ENCODE measurements at places on chromosomes 7 and 10.

DNA sequence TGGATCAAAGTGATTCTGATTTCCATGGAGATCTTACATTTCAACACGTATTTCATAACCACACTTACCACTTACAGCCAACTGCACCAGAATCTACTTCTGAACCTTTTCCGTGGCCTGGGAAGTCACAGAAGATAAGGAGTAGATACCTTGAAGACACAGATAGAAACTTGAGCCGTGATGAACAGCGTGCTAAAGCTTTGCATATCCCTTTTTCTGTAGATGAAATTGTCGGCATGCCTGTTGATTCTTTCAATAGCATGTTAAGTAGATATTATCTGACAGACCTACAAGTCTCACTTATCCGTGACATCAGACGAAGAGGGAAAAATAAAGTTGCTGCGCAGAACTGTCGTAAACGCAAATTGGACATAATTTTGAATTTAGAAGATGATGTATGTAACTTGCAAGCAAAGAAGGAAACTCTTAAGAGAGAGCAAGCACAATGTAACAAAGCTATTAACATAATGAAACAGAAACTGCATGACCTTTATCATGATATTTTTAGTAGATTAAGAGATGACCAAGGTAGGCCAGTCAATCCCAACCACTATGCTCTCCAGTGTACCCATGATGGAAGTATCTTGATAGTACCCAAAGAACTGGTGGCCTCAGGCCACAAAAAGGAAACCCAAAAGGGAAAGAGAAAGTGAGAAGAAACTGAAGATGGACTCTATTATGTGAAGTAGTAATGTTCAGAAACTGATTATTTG lies 15.3 kb downstream of the HNRNPA2B1 start:
- DNase-seq, result no peak

DNA sequence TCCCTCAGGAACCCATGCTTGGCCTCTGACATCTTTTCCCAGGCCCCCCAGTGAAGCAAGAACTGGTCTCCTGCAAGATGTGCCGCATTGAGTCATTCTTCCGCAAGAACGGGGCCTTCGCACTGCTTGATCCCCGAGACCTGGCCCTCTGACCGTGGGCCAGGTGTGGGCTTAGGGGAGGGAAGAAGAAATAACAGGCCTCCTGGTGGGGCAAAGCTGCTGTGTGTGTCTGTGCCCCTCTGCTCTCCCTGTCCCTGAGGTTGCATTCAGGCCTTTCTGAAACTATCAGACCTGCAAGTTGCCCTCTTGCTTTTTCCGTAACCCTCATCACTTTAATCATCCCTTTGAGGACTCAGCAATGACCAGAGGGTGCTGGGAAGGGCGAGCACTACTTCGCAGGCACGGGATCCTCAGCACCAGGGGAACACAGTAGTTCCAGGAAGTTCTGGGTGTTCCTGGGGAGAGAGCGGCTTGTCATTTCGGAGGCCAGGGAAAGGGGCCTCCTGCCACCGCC lies 6.0 kb downstream of the ATP6V1F start:
- DNase-seq, result no peak

GRCh38 chr10:97517778-97518300 lies 19.1 kb downstream of the UBTD1 start:
- no peak for DNase-seq

- no peak for DNase-seq
These were observed 2.7 kb downstream of the COBL start for GRCh38 chr7:51313738-51314425.

Measured in effector memory CD8-positive, alpha-beta T cell (primary cell).